ENCODE measurements at places on chromosomes 6 and 20.

- peak; percentile 18 for DNase-seq
Measured at GRCh38 chr6:149545258-149545753, 537 bp downstream of the PPIL4 start.

- no peak for DNase-seq
Measured at GRCh38 chr6:107801173-107801886, 22.8 kb downstream of the SCML4 start.

GRCh38 chr6:37974381-37974780 lies 154.9 kb downstream of the ZFAND3 start:
- no peak for DNase-seq

- DNase-seq: no peak
Measured at GRCh38 chr20:3911956-3912355, 22.8 kb downstream of the PANK2 start.

Data from epithelial cell of proximal tubule (primary cell).